Stimulated activated CD8-positive, alpha-beta memory T cell treated with anti-CD3 and anti-CD28 coated beads, Interleukin-7, amount 100 ng/mL, for 4 hours (primary cell): ENCODE measurements at places on chromosomes 12 and 14.

DNA sequence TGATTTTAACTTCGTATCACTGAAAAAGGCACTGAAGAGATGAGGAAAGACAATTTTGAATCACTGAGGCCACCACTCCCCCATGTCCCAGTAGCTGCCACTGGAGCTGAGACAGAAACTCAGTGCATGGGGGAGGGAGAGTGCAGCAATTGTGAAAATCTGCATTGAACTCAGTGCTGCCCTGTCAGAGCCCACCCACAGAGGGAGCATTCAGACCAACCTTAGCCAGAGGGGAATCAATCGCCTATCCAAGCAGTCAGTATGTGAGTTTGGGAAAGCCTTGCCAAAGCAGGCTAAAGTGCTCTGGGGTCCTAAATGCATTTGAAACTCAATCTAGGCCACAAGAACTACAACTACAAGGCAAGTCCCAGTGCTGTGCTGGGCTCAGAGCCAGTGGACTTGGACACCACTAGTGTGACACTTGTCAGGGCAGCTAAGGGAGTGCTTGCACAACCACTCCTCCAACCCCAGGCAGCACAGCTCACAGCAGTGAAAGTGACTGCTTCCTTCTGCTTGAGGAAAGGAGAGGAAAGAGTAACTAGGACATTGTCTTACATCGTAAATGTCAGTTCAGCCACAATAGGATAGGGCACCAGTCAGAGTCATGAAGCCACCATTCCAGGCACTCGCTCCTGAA lies 13.3 kb downstream of the RNASE3 start:
- no peak for DNase-seq

GRCh38 chr12:123520567-123521474 lies 12.7 kb downstream of the RILPL1 start:
- DNase-seq, result no peak

DNA sequence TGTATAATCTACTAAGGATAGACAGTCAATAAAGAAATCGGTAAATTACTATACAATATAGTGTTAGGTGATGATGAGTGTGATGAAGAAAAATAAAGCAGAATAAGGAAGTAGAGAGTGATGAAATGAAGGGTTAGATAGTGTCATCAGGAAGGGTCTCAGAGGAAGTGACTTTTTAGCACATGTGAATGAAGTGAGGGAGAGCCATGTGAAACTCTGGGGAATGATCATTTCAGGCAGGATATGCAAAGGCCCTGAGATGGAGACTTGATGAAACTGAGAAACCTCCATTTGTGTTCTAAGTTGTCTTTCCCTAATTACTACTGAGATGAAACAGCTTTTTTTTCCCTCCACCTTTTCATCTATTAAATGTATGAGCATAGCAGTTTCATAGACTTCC lies 19.4 kb upstream of the GNPTAB start:
- DNase-seq, result no peak

GRCh38 chr14:24145219-24145618 lies 1.2 kb downstream of the PSME2 start:
- no peak for DNase-seq

- no peak for DNase-seq
Measured at GRCh38 chr14:99478128-99478527, 2.5 kb downstream of the SETD3 start.

DNA sequence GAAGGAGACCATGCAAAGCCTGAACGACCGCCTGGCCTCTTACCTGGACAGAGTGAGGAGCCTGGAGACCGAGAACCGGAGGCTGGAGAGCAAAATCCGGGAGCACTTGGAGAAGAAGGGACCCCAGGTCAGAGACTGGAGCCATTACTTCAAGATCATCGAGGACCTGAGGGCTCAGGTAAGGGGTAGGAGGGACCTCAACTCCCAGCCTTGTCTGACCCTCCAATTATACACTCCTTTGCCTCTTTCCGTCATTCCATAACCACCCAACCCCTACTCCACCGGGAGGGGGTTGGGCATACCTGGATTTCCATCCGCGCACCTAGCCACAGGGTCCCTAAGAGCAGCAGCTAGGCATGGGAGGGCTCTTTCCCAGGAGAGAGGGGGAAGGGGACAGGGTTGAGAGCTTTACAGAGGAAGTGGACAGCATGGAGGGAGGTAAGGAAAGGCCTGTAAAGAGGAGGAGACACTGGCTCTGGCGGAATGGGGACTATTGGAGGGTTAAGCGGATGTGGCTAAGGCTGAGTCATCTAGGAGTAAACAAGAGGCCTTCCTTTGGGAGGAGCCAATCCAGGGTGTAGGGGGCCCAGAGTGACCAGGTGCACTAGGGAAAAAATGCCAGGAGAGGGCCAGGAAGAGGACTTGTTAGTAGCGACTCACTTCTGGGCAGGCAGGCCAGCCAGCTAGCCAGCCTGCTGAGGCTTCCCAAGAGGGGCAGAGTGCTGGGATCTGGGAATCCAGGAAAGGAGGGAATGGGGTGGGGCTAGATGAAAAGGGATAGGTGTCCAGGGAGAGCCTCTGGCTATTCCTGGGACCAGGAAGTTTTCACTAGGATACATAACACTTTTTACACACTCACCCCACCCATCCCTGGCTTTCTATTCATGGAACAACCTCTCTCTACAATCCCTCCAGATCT lies 754 bp downstream of the KRT18 start:
- no peak for DNase-seq

- DNase-seq, result no peak
Measured at GRCh38 chr14:56862836-56863235, 52.6 kb upstream of the OTX2 start.

GRCh38 chr12:26032719-26033241 lies 74.3 kb downstream of the RASSF8 start:
- no peak for DNase-seq

- peak; percentile 16 for DNase-seq
Measured at GRCh38 chr14:74579447-74580274, 32.4 kb downstream of the LTBP2 start.

GRCh38 chr14:100901391-100902183 lies 1.9 kb downstream of the RTL1 start:
- no peak for DNase-seq

GRCh38 chr14:23887536-23887935 lies 66.0 kb upstream of the DHRS4 start:
- DNase-seq, result no peak

GRCh38 chr12:101859664-101860607 lies 17.4 kb upstream of the DRAM1 start:
- no peak for DNase-seq

- no peak for DNase-seq
Measured at GRCh38 chr12:88406905-88407304, 173.4 kb downstream of the KITLG start.

GRCh38 chr12:13362260-13362841 lies 165.8 kb downstream of the EMP1 start:
- DNase-seq, result no peak

DNA sequence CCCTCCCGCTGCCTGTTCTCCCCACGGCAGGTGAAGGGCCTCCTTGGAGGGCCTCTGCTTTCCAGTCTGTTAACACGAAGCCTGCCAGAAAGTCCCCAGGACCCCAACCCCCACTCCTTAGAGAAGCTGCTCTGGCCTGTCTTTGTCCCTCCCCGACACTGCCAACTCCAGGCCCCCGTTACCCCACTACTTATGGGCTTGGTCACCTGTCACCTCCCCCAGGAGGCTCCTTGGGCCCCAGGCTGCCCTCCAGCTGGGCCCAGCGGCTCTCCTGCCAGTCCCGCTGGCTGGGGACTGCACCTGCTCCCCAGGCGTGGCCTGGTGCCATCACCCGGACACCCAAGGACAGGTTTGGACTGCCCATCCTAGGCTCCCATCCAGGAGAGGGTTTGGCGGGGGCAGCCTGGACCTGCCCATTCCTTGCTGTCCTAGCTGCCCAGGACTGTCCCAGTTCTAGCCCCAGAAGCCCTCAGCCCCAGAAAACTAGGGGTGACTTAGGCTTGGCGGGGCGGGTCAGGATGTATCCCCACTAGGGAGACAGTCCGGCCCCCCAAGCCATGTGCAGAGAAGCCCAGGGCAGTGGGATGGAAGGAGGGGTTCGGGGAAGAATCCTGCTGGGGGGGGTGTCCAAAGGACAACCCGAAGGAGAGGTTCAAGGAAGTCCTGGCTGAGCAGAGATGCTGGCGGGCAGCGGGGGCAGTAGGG lies 155.7 kb upstream of the C14orf180 start:
- no peak for DNase-seq

- peak; percentile 13 for DNase-seq
Measured at GRCh38 chr14:65637780-65638179, 225.2 kb downstream of the FUT8 start.

GRCh38 chr12:114668151-114668885 lies 15.7 kb downstream of the TBX3 start:
- DNase-seq, result no peak

GRCh38 chr12:89946518-89947135 lies 238.0 kb upstream of the ATP2B1 start:
- DNase-seq, result no peak

DNA sequence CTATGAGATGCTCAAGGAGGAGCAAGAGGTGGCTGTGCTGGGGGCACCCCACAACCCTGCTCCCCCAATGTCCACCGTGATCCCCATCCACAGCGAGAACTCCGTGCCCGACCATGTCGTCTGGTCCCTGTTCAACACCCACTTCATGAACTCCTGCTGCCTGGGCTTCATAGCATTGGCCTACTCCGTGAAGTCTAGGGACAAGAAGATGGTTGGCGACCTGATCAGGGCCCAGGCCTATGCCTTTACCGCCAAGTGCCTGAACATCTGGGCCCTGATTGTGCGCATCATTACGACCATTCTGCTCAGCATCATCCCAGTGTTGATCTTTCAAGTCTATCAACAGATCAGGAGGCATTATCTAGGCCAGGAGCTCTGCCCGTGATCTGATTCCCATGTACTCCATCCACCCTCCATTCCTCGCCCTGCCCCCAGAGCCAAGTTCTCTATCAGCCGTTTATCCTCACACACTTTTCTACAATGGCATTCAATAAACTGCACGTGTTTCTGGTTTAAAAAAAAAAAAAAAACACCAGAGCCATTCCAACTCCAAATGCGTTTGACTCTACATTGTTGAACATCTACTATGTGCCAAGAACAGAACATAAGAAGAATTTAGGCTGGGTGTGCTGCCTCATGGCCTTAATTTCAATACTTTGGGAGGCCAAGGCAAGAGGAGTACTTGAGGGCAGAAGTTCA lies 17.5 kb downstream of the ATXN2 start:
- no peak for DNase-seq

- DNase-seq, result no peak
Measured at GRCh38 chr12:61220337-61220736, 1039.9 kb upstream of the USP15 start.

GRCh38 chr12:53961025-53961761 lies 6.5 kb downstream of the HOXC12 start:
- DNase-seq, result no peak

GRCh38 chr12:77045183-77045582 lies 20.2 kb downstream of the E2F7 start:
- DNase-seq, result no peak

DNA sequence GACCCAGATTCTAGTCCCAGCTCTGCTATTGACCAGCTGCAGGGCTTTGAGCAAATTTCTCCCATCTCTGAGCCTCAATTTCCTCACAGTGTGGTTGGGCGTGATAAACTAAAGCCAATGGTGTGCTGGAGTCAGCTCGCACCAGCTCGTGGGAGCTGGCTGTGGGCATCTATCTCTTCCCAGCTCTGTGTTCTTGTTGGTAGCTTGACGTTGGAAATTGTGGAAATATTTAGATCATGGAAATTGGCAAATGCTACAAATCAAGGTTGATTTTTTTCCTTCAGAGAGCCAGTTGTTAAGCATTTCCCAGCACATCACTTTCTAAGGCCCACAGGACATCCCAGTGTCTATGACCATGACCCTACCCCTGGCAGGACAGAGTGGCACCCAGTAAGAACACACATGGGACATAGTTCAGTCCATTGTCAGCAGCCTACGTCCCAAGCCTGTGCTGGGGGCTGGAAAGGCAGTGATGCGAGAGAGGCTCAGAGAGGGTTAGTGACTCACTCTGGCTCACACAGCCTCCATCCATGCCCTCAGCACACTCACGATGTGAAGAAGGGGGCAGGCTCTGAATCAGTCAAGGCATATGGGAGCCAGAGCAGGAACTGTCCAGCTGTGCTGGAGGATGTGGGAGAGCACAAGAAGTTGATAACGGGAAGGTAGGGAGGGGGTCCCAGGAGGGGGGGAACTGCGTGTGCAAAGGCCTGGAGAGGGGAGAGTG lies 77.6 kb downstream of the LGMN start:
- no peak for DNase-seq

- DNase-seq, result no peak
Measured at GRCh38 chr12:65916991-65917695, 92.9 kb downstream of the HMGA2 start.

DNA sequence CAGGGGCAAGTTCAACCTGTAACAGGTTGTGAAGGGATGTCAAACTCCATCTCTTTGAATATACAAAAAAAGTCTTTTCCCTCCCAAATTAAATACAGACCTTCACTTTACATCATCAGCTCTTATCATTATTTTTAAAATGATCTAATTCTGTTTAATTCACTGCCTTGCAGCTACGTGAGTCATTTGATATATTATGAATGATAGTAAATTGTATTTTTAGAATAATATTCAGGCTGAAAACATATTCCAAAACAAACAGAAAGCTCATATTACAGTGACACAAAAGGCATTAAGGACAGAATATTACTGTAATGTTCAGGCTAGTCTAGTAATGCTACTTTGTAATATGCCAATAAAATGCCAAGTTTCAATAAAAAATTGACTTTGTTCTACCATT lies 53.3 kb downstream of the BCAT1 start:
- no peak for DNase-seq
